ENCODE measurements at places on chromosomes 5 and 9. TPM values are rescaled to one million over a fixed set of nuclear protein-coding genes. Genes with fewer than 3 reads are reported as not detected.

The MEGF10 gene
- polyA plus RNA-seq: not detected

The OBP2B gene
- not detected for polyA plus RNA-seq

DNA sequence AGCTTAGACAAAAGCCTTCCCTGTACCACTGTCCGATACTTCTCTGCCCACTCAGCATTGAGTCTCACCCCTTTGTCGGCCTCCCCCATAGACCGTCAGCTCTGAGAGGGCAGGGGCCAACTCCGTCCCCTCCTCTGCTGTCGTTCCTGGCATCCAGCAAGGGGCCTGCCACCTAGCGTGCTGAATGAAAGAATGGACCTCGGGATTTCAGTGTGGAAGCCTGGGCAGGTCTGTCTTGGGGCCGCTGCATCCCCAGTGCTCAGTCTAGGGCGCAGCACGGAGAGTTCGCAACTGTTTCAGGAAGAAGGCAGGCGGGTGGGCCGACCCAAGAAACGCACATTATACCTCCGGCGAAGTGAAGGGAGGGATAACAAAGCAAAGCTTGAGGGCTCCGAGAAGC, 1.5 kb upstream of the TOR1B start:
- DNase-seq: no peak

DNA sequence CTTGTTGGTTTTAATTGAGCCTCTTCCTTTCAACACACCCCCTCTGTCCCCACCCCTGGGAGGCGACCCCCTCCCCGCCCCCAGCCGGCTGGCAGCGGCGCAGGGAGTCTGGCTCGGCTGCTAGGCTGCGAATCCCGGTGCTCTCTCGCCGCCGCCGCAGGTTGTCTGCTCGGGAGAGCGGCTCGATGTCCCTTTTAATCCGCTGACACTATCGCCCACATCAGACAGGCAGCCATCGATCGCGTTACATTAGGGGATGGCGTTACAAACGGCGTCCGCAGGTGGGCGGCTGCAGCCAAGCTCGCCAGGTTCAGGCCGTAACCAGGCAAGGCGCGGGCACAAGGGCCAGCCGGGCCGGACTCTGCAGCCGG, 1.3 kb downstream of the NR2F1-AS1 start:
- no peak for DNase-seq

- no peak for DNase-seq
Observed at GRCh38 chr9:113154471-113154870, 3.7 kb downstream of the SLC31A2 start.

GRCh38 chr9:123509646-123510045, 153.6 kb downstream of the CRB2 start:
- no peak for DNase-seq

DNA sequence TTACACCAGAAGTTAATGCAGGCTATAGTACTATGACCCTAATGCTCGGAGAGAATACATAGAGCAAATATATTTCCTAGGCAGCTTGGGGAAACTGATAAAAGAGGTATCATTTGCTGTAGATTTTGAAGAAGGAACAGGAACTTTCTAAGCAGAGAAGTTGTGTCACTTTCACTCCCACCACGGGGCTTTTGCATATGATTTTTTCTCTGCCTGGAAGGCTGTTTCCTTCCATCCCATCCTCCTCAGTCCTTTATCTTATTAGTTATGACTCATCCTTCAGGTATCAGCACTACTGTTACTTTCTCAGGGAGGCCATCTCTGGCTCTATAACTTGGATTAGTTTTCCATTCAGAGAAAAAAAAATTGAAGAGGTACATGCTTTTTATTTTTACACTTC, 2006.1 kb upstream of the WWC1 start:
- no peak for DNase-seq

GRCh38 chr5:151087486-151087885, 6.7 kb upstream of the TNIP1 start:
- DNase-seq: no peak

The SPINK6 gene
- polyA plus RNA-seq: not detected

- no peak for DNase-seq
Observed at GRCh38 chr5:128197896-128198522, 114.4 kb downstream of the SLC12A2 start.

The PDGFRB gene
- polyA plus RNA-seq: 118 TPM

- no peak for DNase-seq
Observed at GRCh38 chr9:98457726-98458370, 202.4 kb upstream of the TBC1D2 start.

DNA sequence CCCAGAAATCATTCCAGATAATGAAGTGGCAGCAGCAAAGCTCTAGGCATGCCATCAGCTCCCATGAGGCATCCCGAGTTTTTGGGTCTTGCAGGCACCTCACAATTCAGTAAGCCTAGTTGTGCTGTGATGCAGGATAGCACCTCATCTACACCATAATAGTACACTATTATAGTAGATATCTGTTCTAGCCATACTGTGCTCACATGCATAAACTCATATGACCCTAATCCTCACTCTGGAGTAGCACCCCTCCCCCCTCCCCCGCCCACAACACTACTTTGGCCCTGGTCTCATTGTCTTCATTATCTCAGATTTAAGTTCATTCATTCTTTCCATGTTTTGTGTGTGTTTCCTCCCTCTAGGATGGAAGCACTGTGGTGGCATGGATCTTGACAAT, 102.5 kb upstream of the PITX1 start:
- DNase-seq: no peak

The CDKN2B gene
- 10.2 TPM for polyA plus RNA-seq

- peak; percentile 72 for DNase-seq
Observed at GRCh38 chr5:150846654-150847333, 473 bp downstream of the IRGM start.

GRCh38 chr5:180658774-180659564, 9.6 kb upstream of the FLT4 start:
- no peak for DNase-seq

- DNase-seq: no peak
Observed at GRCh38 chr9:79080536-79080935, 491.2 kb upstream of the TLE4 start.

- DNase-seq: no peak
Observed at GRCh38 chr5:2307631-2308030, 424.9 kb upstream of the IRX4 start.

The GLRA1 gene
- not detected for polyA plus RNA-seq

GRCh38 chr5:99272576-99272975, 343.8 kb upstream of the CHD1 start:
- DNase-seq: no peak

GRCh38 chr9:87711857-87712800, 13.8 kb upstream of the CTSL start:
- DNase-seq: no peak

The FAM169A gene
- not detected for polyA plus RNA-seq

DNA sequence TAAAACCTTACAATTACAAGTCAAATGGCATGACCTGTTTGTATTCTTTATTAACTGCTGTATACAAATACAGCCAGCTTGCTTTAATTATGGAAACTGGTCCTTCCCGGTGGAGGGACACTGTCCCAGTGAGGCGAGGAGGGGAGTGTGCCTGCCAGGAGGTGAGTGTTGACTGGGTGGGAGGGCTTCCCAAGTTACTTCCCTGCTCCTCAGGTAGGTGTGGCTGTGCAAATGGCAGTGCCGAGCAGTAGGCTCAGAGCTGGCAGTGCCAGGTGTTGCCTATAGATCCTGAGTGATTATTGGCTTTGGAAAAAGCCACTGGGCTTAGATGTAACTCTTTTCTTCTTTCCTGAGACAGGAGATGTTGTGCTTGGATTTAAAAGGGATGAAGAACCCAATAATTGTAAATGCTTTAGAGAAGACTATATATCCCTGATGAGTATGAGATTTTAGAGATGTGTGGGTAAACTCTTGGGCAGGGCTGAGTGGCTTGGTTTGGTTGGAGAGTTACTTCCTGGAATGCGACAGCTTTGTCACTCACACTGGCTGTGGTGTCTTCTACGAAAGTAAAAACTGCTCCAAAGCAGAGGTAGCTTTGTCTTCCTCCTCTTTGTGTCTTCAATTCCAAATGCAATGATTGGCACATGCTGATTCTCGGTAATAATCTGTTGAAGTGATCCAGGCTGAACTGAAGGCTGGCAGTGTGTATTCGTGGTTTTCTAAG, 43.7 kb downstream of the GLRX start:
- DNase-seq: no peak

- no peak for DNase-seq
Observed at GRCh38 chr9:106883626-106884190, 20.7 kb downstream of the ZNF462 start.

DNA sequence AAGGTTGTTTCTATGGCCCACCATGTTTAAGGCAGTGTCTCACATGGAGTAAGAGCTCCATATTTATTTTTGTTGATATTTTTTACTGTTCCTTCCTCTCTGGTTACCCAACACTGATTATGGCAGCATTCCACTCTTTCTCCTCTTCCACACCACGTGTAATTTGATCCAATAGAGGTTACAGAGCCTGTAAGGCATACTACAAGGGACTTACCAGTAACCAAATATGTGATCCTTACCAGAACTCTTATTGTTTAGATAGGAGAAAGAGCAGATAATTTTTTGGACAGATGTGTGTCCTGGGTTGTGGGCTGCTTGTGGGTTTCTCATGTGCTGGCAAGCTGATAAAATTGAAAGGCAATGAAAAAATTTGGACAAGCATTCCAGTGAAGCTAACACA, 261.3 kb downstream of the TMEM167A start:
- DNase-seq: no peak

DNA sequence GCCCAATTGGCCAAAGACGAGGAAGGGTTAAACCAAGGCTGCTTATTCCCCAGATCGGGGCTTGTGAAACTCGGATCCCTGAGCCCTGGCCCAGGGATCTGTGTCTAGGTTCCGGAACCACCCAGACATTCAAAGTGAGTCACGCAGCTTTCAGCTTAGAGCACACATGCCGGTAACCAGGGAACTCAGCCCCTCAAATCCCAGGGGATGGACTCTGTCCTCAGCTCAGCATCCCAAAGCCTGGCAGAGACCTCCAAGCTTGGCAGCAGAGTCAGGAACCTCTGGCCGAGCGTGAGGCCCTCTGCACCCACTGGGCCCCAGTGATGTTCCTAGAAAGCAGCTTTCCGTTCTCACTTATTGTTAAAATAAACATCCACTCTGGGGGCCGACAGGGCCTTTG, 5.1 kb downstream of the PNPLA7 start:
- DNase-seq: no peak

The EGR1 gene
- 24.5 TPM for polyA plus RNA-seq

DNA sequence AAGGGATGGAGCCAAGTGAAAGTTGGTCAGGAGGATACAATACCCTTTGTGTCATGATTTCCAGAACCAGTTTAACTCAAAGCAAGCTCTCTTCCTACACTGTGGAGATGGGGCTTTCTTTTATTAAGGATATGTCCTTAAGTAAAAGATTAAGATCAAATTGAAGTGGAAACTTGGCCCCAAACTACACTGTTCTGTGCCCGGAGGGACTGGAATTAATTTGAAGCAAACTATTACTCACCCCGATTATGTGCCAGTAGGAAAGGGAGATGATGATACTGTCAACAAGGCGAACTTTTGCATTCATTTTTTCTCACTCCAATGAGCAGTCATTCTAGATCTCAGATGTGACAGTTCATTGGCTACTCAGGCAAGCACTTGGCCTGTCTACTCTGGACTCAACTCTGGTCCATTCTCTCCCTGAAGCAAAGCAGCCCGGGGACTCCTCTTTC, 186.7 kb downstream of the NTRK2 start:
- DNase-seq: no peak

DNA sequence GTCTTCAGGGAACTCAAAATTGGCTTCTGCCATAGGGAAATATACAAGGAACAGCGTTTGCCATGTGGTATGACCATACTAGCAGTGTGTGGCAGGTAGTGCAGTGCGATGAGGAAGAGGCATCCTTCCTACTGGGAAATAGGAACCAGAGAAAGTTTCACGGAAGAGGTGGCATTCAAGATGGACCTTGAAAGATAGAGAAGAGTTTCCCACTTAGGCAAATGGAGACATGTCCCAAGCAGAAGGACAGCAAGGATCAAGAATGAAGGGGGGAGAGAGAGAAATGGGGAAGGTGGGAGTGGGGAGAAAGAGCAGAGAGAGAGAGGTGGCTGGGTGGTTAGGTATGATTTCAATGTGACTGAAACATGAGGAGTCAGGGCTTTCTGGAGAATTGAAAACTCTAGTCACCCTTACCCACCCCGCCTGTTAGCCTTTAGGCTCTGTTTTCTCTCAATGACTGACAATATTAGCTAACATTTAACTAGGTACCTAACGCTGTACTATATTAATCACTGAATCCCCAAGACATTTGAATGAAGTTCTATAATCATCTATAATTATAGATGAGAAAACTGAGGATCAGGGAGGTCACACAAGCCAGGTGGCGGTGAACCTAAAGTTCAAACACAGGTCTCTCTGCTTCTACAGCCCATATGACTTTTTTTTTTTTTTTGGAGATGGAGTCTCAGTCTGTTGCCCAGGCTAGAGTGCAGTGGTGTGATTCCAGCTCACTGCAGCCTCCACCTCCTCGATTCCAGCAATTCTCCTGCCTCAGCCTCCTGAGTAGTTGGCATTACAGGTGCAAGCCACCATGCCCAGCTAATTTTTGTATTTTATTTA, 171.3 kb downstream of the NR3C1 start:
- DNase-seq: no peak

The FAM200C gene
- 3.6 TPM for polyA plus RNA-seq

The BNC2 gene
- 46.8 TPM for polyA plus RNA-seq

DNA sequence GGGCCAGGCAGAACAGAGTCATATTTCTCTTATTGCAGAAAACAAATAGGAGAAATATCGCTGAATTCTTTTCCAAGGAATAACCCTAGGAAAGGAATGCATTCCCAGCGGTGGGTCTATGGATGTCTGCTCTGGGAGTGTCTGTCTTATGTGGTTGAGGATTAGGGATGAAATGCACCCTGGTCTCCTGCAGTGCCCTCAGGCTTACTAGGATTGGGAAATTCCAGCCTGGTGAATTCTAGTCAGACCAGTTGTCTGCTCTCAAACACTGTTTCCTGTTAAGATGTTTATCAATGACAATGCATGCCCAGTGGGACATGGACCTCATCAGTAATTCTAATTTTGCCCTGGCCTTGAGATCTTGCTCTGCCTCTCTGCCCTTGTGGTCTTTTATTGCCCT, 136.1 kb upstream of the ELAVL2 start:
- DNase-seq: no peak

DNA sequence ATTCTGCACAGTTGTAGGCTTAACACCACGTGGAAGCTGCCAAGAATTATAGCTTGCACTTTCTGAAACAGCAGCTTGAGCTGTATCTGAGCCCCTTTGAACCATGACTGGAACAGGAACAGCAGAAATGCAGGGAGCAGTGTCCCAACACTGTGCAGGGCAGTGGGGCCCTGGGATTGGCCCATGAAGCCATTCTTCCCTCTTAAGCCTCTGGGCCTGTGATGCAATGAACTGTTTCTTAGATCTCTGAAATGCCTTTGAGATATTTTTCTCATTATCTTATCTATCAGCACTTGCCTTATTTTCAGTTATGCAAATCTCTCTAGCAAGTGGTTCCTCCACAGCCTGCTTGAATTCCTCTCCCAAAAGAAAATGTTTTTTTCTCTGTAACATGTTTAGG, 87.0 kb upstream of the MTAP start:
- DNase-seq: no peak

The LAMC3 gene
- polyA plus RNA-seq: not detected

The SYNPO gene
- 10.1 TPM for polyA plus RNA-seq

- DNase-seq: no peak
Observed at GRCh38 chr9:34505370-34506120, 17.2 kb downstream of the ENHO start.

Data from AG04450 (cell line).